ENCODE measurements at places on chromosomes 12 and 14.

DNA sequence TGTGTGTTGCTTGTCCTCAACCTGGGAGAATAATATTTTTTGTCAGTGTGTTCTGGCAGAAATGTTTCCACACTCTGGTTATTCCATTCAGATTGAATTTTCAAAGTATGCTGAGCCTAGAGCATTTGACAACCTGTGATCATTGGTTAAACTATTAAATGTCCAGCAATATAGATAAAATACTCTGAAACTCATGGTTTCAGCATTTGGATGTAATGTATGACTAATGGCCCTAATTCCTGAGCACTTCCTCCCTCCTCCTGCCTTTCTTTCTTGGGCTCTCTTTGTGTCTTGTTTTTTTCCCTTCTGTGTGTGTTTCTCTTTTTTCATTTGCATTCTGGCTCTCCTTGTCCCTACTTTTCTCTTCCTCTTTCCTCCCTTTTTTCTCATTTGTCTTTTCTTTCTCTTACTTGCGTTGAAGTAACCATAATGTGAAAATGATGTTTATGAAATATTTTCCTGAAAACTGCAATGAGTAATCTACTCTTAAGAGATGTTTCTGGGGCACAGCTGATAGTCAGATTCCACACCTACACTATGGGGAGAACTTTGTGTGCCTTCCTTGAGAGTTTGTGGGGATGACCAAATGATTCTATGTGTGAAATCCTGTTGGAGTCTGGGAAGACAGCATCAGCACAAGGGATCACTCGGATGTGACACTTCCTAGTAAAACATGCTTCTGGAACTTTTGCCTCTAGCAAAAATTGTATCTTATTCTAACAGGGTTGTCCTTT, 74.6 kb downstream of the FRMD6 start:
- no peak for DNase-seq

DNA sequence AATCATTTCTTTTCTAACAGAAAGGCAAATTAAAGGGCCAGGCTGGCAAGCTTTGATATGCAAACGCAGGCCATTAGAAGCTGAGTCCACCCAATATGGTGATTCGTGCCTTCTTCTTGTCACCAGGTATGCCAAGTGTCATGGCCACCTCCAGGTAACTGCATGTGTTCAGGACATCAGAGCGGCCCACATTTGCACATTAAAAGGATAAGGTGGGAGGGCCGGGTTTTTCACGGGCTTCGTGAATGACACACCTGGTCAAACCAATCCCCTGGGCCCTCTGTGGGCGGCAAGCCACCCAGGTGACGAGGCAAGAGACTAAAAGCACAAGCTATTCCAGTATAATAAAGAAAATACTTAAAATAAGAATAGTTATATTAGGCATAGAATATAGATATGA, 75.9 kb upstream of the TSPAN11 start:
- no peak for DNase-seq

DNA sequence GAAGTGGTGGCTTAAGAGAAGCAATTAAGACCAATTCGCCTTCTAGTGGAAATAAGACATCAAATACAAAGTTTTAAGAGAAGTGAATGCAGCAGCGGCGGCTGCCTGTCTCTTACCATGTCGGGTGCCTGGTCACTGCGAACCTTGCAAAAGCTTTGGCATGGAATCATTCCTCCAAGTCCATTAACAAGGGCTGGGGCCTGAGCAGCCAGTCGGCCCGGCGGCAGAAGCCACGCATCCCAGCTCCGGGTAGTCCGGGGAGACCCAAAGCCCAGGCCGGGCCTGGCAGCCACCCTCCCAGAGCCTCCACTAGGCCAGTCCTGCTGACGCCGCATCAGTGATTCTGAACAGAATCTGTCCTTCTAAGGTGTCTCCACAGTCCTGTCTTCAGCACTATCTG, 321.0 kb downstream of the TMEM121 start:
- no peak for DNase-seq

GRCh38 chr12:3438401-3438800, 52.6 kb upstream of the PRMT8 start:
- no peak for DNase-seq
